ENCODE measurements at places on chromosomes 13 and 19. TPM values are rescaled to one million over a fixed set of nuclear protein-coding genes. Genes with fewer than 3 reads are reported as not detected.

GRCh38 chr19:47509170-47509847 lies 5.6 kb downstream of the NAPA start:
- no peak for DNase-seq

HNRNPL gene
- 255 TPM for total RNA-seq

GRCh38 chr19:56309511-56310185 lies 5.0 kb downstream of the ZSCAN5A start:
- DNase-seq, result peak; percentile 60

CD37 gene
- total RNA-seq, result not detected

GRCh38 chr19:1862424-1863327 lies 703 bp downstream of the KLF16 start:
- no peak for DNase-seq

DNA sequence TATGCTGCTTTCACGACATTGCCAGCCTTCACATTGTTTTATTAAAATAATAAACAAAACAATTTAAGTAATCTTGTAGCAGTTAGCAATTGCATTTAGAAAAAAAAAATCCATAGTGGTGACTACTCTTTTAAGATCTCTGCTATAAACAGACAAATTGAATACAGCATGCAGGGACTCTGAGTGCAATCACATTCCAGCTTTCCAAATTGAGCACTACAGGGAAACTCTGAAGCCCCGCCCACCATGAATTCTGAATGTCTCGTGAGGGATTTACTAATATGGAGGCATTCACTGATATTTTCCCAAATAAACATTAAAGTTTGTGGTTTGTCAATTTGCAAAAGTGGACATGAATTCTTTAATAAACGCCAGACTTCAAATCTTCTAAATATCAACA lies 698.8 kb downstream of the LIG4 start:
- no peak for DNase-seq

DNA sequence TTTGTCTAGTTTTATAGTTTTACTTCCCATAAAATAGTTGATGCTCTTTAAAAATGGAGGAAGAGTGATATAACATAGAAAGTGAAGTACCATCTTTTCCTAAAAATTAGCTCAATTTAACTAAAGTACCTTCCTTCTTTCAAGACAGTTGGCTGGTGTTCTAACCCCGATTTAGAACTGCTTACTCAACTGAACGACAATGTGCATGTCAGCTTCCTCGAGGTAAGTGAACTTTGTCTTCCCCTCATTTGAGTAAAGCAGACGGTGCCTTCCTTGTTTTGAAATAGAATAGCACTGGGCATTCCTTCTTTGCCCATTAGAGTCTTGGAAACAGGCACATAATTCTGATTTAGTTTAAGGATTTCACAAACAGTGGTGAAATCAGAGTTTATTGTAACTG lies 1519.2 kb downstream of the EFNB2 start:
- no peak for DNase-seq

DNA sequence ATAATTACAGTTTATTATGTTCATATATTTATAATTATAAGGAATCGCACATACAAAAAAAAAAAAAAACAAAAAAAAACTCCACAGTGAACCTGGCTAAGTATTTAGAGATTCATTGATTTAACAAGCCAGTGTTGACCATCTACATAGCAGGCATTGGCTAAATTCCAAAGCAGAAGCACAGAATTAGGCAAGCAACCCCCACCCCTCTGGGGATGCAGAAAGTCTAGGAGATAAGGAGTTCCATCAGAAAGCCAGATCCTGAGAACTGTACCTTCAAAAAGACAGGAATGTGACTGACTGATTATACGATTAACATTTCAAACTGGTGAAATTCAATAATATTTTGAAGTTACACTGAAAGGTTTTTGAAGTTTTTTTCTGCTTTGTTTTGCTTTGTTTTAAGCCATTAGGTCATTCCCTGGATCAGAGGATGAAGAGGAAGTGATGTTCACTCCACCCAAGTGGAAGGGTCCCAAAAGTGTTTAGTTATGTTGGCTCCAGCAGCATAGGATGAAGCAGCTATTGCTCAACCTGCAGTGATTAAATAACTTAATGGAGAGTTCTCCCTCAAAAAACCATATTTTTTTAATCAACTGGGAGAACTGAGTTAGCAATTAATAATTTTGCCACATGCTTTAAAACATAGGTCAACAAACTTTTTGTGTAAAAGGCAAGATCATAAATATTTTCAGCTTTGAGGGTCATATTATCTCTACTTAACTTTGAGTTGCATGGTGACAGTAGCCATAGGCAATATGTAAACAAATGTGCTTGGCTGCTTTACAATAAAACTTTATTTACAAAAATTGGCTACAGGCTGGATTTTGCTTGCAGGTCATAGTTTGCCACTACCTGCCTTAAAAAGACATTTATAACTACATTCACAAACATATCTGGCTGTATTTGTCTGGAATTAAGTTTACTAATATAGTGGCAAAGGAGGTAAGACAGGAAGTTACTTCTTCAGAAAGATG lies 49.6 kb downstream of the DOCK9 start:
- DNase-seq, result no peak

CBY2 gene
- not detected for total RNA-seq

ONECUT3 gene
- not detected for total RNA-seq

DNA sequence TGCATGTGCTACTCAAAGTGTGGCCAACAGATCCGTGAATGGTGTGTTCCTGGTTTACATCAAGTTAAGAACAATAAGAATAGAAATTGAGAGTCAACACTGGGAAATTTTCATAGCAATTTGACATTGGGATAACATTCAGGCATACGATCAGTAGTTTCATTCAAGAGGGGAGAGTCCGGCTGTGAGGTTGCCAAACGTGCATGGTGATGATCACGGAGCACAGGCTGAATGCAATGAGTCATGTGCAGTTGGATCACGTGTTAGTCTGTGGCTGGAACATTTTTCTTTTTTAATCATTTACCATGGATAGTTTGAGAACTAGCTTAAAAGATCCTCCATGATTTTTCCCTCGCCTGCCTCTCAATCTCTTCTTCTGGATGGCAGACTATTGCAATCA lies 2.5 kb upstream of the DCT start:
- no peak for DNase-seq

GRCh38 chr19:45955905-45956608 lies 17.6 kb downstream of the NOVA2 start:
- peak; percentile 44 for DNase-seq

DNA sequence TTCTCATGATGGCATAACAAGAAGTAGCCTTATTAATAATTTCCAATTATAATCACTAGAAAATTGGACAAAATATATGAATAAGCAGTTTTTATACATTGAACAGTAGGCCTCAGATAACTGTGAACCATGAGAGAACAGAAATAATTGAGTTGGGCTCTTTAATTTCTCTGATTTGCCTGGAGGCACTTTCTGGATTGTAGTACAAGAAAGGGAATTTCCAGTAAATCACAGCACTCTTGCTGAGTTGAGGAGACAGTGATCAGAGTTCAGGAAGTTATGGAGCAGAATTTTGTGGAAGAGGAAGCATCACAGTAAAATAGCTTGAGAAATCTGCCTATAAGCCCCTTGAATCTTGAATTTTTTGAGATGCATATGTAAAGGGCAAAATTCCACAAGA lies 216.2 kb downstream of the MAB21L1 start:
- DNase-seq, result no peak

DNA sequence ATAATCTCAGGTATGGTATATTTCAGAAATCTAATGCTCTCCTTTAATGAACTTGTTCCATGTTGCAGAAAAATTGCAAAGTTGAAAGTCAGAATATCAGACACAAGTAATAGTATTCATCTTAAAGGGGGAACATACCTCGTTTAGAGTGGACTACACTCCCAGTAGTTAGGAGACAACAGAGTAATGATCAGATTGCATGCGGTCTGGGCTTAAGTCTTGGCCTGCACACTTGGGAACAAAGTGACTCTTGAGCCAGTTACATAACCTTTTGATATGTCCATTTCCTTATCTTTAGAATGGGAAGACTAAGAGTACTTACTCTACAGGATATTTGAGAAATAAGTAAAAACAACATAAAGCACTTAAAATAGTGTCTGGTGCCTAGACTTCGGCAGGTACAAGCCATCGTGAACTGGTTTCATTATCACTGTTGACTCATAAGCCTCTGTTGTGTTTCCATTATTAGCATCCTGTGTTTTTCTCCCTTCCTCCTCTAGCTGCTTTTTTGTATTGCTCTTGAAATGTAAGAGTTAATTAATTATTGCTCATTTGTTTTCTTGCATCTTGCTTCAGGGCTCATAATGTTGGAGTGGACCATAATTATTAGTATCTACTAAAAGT lies 53.0 kb downstream of the DPY19L3 start:
- no peak for DNase-seq

NMRK2 gene
- 1.2 TPM for total RNA-seq

GRCh38 chr13:72620874-72621273 lies 106.6 kb downstream of the MZT1 start:
- DNase-seq, result no peak

JSRP1 gene
- 0.29 TPM for total RNA-seq

CACNG6 gene
- total RNA-seq, result not detected

SLC25A42 gene
- 0.90 TPM for total RNA-seq

DNA sequence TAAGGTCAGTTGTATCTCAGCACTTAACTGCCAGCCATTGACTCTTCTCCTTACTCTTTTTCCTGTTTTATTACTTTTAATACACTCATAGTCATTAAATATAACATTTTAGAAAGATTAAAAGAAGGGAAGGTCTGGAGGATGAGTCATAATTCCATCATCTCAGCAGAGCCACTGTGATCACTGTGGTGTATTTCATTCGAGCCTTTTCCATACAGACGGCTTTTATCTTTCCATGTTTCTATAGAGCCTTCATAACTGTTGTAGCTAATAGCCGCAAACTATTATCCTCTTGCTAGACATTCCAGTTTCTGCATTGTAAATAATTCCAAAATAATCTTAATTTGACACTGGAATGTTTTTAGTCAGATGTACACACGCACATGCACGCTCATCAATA lies 4.7 kb upstream of the FLT1 start:
- peak; percentile 8 for DNase-seq

WDFY2 gene
- 1.9 TPM for total RNA-seq

Measured in SK-MEL-5 (cell line).